ENCODE measurements at places on chromosomes 12 and 14. TPM values are rescaled to one million over a fixed set of nuclear protein-coding genes. Genes with fewer than 3 reads are reported as not detected.

- peak; percentile 64 for DNase-seq
Measured at GRCh38 chr12:12804011-12804410, 9.1 kb upstream of the DDX47 start.

DNA sequence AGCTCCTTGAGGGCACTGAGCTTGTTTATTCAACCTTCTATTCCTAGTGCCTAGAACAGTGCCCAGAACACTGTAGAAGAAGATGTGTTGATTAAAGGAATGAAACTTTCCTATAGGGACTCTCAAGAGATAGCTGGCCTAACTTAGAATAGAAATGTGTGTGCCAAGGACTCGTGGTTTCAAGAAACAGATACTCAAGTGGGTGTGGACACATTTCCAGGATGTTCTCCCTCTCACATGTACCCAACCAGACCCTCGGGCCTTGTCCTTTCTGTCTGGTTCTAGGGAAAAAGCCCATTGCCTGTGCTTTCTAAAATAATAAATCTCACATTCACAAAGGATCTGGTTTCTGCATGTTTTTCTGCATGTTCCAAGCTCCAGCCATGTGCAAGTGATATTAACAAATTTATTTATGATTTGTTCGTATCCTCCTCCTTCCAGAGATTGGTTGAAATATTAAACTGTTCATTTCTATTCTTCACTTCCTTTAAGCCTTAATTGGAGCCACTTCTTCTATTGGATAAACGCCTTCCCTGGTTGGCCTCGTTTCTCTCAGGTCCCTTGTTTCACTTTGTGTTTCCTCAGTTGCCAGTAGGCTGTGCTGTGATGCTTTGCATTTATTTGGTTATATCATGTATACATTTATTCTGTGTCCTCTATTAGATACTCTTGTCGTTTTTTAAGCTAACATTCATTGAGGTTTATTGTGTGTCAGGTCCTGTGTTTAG is 89.8 kb downstream of the CRADD start:
- DNase-seq = no peak

- no peak for DNase-seq
Measured at GRCh38 chr14:97995038-97995437, 1197.9 kb downstream of the VRK1 start.

DNA sequence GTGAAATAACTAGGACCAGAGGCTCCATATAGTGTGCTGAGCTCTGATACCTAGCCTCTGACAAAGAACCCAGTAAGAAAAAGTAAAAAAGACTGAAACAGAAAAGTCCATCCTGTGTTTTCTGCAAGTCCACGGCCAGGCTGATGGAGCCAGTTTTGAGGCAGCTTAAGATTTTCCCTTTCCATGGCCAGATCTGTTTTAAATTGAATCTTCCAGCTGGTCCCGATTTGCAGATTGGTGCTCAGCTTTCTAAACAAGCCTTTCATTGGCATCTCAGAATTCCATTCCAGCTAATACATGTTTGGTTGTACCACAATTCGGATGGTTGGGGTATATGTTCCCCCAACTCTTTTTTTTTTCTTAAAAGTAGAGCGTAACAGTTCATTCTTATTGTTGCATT is 152.0 kb downstream of the DACT1 start:
- DNase-seq = no peak

DNA sequence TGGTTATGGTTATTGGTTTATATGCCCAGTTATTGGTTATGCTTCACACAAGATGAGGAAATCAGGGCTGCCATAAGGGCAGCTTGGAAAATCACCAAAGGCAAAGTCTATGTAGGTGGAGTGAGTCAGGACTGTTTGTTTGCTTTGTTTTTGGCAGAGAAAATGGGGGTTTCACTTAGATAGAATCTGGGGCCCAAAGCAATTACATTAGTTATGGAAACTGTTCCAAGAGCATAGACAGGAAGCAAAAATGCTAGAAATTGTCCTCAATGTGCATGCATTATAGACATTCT is 2.2 kb downstream of the VAMP1 start:
- DNase-seq = no peak

Gene ADSS1
- total RNA-seq = 5.8 TPM

All from PC-9 (cell line).